Fibroblast of mammary gland (primary cell): ENCODE measurements at places on chromosomes 16 and 17.

DNA sequence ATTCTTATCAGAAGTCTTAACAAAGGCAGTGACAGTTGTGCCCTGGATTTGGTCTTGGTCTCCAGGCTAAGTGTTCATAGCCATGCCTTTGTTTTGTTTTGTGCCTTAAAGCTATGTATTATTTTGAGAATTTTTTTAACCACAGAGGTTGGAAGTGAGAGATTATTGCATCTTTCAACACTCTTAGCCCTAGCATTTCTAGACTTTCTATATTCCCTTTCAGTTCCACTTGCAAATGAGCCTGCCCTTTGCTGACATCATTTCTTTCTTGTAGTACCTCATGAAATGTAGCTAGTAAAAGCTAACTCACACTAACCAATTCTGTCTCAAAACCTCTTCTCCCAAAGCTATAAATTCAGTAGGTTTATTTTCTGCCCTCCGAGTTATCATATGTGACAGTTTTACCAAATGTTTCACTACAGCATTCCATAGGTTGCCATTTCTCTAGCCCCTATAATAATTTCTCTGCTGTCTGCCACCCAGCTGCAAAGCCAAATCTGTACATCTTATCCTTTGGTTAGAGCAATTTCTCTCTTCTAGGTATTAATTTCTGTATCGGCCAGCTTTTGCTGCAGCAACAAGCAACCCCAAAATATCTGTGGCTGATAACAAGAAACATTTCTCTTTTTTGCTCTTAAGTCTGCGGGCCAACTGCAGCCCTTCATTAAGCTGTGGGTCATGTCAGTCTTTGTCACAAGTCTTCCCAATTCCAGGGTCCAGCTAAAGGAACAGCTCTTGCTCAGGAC lies 14.2 kb upstream of the CCL1 start:
- no peak for DNase-seq

DNA sequence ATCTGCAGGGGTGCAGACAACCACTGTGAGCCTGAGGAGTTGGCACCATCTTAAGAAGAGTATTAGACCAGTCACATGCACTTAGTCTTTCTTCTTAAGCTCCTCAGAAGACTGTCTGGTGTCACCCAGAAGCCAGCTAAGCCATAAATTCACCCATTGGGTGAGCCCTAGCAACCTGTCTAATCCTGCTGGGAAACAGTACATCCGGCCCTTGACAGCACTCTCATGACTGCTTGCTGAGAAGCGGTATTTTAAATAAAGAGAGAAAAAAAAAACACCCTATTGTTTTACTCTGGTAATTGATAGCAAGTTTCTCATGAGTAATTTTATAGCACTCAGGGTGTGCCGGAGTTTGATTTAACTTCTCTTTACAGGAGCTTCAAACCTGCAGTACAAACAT lies 134.7 kb downstream of the SOX9 start:
- no peak for DNase-seq

GRCh38 chr17:65122836-65123756 lies 14.1 kb upstream of the RGS9 start:
- peak; percentile 91 for DNase-seq

DNA sequence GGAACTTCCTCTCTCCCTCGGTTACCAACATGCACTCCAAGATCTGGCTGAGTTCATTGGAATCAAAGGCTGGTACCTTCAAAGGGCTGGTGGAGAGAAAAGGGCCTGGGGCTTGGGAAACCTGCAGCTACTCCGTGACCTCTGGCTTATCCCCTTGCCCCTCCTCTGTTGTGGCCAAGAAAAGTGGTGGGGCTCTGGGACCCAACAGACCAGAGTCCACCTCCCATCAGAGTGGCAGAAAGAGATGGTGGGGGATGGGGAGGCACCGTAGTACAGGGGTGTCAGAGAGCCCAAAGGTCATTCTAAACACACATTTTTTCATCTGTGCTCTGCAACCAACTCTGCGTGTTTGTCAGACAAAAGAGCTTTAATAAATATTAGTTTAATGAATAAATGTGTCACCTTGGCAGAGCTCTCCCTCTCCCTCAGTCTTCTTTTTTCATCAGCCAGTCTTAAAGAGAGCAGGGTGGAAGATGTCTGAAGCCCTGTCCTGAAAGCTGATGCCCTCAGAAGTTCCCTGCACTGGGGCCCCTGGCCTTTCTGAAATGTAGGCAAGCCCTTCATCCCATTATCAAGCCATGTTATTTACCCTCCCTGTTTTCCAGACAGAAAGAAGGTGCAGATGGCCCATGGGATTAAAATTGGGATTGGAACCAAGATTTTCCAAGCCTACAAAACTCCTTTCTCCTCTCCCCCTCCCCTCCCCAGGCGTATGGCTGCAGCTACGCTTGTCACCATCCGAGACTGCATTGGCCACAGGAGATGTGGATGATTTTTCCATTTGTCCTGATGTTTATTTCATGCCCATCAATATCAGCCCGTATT lies 227.3 kb downstream of the CCDC182 start:
- no peak for DNase-seq

- peak; percentile 53 for DNase-seq
These were observed 4.8 kb upstream of the MT2A start for GRCh38 chr16:56603589-56603988.

DNA sequence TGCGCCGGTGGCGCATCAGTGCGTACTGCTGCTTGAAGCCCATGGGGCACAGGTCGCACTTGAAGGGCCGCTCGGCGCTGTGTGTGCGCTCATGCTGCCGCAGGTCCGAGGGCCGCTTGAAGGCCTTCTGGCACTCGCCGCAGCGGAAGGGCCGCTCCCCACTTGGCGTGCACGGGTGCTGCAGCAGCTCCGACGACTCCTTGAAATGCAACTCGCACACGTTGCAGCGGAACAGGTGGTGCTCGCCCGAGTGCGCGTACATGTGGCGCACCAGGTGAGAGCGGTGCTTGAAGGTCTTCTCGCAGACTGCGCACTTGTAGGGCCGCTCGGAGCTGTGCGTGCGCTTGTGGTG lies 3.3 kb downstream of the ZNF319 start:
- DNase-seq = no peak

- no peak for DNase-seq
These were observed at the start of gene B4GALNT2 for GRCh38 chr17:49132699-49133364. TSS of gene B4GALNT2 (plus strand) at chr17:49132769. CDS start at chr17:49132793, 24 bp downstream.
